Mononuclear cell (primary cell): ENCODE measurements at places on chromosomes 12 and 14. TPM values are rescaled to one million over a fixed set of nuclear protein-coding genes. Genes with fewer than 3 reads are reported as not detected.

B4GALNT1 gene
- total RNA-seq: under 0.01 TPM

DCAF11 gene
- 59.1 TPM for total RNA-seq

GPHB5 gene
- not detected for total RNA-seq

PTCSC3 gene
- not detected for total RNA-seq

CELA1 gene
- total RNA-seq: not detected

LALBA gene
- total RNA-seq: not detected

BCL2L14 gene
- total RNA-seq: 0.21 TPM

GPD1 gene
- 0.21 TPM for total RNA-seq

OTOGL gene
- total RNA-seq: not detected

MGP gene
- total RNA-seq: 0.31 TPM

AMIGO2 gene
- total RNA-seq: 7.2 TPM

RASSF9 gene
- total RNA-seq: not detected

SLC17A8 gene
- total RNA-seq: not detected

TMEM233 gene
- not detected for total RNA-seq

PLEKHD1 gene
- total RNA-seq: 0.31 TPM

RSRC2 gene
- total RNA-seq: 258 TPM

P2RX2 gene
- 0.10 TPM for total RNA-seq
